ENCODE measurements at places on chromosomes 5 and 9.

- DNase-seq: no peak
These were observed 18.4 kb downstream of the OGN start for GRCh38 chr9:92385953-92386352.

DNA sequence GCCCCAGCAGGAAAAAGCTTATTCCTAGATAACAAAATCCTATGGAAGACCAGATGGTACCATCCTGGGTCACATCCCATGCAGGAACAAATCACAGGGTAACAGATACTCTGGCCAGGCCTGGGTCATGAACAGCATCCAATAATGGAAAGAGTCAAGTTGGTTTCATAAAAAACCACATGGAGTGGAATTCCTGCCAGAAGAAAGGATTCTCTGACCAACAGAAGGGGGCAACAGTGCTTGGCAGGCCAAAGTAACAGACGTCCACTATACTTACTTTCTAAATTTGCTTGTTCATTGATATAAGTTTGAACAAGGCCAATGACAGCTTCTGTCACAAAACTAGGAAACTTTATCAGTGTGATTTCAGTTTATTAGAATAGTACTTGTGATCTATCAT lies 273.5 kb downstream of the ARRDC3 start:
- DNase-seq: no peak

- DNase-seq: no peak
These were observed 36.4 kb upstream of the GAS1 start for GRCh38 chr9:86983620-86984259.

DNA sequence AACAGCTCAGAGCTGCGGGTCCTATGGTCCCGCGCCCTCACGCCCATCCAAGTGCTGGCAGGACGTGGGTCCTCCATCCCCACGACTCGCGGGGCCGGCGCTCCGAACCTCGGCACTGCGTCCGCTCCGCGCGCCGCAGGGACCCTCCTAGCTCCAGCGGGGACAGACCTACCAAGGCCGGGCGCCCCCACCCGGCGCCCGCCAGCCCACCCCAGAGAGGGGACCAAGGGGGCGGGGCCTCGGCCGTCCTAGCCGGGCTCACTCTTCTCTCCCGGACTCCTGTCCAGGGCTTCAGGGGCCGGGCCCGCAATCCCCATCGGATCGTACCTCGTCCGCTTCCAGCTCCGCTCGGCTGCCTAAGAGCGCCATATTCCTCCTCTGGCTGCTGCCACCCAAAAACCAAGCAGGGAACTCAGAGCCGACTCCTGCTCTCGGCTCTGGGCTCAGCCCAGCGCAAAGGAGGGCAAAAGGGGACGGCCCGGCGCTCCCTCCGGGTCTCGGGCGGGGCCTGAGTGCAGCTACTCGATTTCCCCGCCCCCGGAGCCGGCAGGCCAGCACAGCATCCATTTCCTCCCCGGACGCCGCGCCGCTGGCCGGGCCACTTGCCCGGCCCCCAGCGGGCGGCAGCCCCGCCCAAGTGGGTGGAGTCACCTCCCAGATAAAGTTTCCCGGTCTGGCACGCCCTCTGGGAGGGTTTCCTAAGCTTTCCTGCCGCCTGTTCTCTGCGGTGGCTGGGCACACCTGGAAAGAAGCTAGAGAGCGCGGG lies at the start of gene TTC39B:
Gene TTC39B (minus strand): TSS at position 460 of the 766 bp plus-strand sequence. CDS start 91 bp downstream, at position 369.
- peak; percentile 96 for DNase-seq

- DNase-seq: no peak
These were observed 14.4 kb upstream of the ZFR start for GRCh38 chr5:32458880-32459495.

- DNase-seq: no peak
These were observed 167.8 kb downstream of the GABRB2 start for GRCh38 chr5:161378701-161379100.

GRCh38 chr5:136210259-136210658 lies 17.3 kb upstream of the SMIM32 start:
- no peak for DNase-seq

- no peak for DNase-seq
These were observed 1100.9 kb upstream of the CDH6 start for GRCh38 chr5:30092548-30092947.

DNA sequence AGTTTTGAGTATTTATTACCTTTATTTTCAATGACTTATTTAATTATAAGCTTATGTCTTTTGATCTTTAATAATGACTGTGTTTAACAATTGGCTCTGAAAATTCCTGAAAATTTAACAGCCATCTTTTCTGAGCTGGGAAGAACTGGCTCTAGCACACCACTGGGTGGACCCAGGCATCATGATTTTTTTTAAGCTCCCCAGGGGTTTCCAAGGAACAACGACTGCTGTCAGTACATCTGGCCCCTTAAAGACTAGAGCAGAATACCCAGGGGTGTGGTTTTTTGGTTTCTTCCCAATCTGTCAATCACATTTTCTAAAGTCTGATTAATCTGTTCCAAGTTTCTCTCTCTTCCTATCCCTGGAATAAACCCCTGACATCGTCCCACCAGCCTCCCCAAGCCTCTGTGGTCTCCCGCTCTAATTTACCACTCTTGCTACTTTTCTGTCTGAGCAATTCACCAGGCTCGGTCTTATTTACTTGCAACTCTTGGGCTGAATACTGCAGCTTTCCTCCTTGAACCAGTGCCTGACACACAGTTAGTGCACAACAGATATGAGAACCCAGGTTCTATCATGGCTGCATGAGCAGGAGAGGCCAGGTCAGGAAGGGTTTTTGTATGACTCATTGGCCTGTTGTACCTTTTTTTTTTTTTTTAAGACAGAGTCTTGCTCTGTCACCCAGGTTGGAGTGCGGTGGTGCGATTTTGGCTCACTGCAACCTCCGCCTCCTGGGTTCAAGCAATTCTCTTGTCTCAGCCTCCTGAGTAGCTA lies 321.9 kb downstream of the ZSWIM6 start:
- no peak for DNase-seq

DNA sequence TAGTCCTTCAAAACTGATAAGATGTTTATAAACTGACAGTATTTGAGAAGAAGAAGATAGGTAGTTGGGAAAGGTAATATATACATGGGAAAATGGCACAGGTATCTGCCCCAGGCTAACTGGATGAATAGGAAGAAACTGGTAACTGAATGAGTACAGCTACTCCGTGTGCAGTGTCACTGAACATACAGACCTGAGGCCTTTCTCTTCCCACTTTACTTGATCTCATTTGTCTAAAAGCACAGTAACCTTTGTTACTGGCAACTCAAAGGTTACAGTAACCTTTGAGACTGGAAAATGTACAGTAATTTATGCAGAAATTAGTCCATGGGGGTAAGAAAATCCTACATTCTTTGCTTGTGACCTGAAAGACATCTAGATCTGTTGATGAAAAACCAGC lies 735.0 kb upstream of the RIOK2 start:
- no peak for DNase-seq

DNA sequence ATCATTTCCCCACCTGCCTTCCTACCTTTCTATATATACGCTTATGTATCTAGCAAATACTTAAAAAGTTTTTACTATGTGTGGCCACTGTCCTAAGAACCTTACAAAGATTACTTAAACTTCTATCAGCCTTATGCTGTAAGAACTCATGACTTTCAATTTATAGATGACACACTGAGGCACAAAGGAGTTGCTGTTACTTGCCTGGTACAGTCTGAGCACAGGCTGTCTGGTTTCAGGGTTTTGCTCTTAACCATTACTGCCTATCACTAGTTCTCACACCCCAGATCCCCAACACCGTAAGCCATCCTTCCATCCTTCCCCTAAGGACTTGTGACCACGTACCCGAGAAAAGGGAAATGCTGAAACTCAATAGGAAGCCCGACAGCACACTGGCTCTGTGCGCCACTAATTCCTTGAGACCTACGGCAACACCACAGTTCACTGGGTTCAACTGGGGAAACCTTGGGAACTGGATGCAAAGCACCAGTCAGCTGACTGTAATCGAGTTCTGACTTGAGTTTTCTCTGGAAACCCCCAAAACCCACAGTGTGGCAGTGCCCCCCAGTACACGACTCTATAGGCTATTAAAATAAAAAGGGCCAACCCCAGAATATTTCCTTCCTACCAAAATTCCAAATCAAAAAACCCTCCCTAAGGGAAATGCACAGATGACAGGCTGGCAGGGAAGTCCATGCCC lies 56.0 kb downstream of the AUH start:
- no peak for DNase-seq

DNA sequence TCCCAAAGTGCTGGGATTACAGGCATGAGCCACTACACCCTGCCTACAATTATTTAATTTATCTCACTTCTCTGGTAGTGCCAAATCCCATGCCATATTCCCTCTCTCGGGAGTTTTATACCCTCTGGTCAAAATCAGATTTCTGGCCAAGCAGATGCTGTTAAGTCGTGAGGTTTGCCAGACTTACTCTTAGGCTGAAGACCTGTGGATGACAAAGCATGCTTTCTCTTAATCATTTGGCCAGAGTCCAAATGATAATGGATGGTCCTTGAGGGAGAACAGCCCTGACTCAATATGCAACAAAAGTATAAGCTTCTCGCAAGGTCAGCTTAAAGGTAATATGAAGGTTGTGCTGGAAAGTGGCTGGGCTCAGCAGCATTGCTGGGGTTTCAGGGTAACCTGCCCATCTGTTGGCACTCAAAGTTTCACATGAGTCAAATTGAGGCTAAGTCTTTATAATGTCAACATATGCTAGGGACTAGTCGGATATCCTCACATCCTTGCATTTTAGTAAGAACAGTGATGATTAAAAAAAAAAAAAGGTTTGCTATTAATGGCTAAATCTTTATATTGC lies 280.1 kb downstream of the KIF4B start:
- DNase-seq: no peak

Data from left colon (tissue), 2 donors.